ENCODE measurements at places on chromosomes 7 and 10.

DNA sequence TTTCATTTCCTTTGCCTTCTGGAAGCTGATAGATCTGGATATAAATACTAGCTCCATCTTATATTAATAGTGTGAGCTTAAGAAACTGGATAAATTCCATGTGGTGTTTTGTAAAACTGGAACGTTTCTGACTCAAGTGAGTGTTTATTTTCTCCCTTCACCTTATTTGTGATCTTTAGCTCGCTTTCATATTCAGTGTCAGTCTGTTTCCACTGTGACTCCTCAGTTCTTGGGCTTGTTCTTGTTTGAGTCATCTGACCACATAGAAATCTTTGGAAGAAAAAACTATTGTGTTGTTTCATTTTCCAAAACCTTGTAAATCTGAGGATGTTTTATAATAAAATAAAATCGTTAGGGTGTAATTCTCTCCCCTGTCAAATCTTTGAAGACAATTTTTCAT lies 186.4 kb downstream of the POLR1F start:
- DNase-seq = peak; percentile 6

DNA sequence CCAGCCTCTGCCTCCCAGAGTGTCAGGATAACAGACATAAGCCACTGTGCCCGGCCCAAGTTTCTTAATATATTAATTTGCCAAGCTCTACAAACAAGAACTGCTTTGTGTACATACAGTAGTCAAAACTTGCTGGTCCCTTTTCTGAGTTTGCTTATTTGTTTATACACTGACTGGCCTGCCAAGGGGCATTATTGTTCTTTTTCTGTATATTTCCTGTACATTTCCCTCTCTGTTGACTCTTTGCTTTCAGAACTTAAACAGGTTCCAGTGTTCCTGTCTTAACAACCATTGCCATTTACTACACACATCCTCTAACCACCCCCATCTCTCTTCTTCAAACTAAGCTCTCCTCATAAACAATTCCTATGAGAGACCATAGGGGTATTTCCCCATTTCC lies 61.5 kb upstream of the RPA3 start:
- no peak for DNase-seq

GRCh38 chr7:26480156-26480555 lies 188.5 kb downstream of the SNX10 start:
- DNase-seq = no peak

GRCh38 chr10:11483201-11484148 lies 128.0 kb downstream of the USP6NL start:
- DNase-seq = no peak

- DNase-seq = no peak
Measured at GRCh38 chr10:123909866-123910265, 18.3 kb upstream of the CPXM2 start.

GRCh38 chr7:142508251-142508650 lies 241.0 kb upstream of the PRSS1 start:
- DNase-seq = no peak

DNA sequence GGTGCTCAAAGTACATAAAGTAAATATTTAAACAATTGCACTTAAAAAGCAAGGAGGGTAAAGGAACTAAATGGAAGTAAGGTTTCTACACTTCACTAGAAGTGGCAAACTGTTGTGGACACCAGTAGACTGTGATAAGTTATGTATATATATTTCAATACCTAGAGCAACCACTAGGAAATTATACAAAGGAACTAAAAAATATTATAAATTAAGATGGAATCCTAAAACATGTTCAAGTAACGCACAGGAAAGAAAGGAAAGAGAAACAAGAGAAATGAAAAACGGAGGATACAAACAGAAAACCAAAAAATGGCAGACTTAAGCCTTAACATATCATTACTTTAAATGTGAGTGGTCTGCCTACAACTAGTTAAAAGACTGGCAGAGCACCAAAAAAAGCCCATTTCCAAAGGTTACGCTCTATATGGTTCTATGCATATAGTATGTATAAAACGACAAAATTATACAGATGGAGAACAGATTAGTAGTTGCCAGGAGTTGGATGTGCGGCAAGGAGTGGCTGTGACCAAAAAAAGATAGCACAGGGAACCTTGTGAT lies 19.0 kb downstream of the VPS41 start:
- no peak for DNase-seq

DNA sequence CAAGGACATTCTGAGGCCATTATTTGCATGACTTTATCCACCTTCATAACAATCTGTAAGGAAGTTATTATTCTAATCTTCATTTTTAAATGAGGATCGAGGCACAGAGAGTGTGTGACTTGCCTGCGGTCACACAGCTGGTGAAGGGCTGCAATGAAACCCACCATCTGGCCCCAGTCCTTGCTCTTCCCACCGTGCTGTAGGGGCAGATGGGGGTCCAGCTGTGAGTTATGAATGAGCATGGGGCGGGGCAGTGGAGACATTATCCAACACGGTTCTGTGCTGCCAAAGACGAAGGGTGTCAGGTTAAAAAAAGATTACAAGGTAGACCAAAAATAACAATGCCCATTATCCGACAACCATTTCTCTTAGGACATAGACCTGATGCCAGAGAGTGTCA lies 417.5 kb upstream of the MGMT start:
- no peak for DNase-seq

- no peak for DNase-seq
Measured at GRCh38 chr7:116924741-116925140, 28.6 kb upstream of the ST7 start.

DNA sequence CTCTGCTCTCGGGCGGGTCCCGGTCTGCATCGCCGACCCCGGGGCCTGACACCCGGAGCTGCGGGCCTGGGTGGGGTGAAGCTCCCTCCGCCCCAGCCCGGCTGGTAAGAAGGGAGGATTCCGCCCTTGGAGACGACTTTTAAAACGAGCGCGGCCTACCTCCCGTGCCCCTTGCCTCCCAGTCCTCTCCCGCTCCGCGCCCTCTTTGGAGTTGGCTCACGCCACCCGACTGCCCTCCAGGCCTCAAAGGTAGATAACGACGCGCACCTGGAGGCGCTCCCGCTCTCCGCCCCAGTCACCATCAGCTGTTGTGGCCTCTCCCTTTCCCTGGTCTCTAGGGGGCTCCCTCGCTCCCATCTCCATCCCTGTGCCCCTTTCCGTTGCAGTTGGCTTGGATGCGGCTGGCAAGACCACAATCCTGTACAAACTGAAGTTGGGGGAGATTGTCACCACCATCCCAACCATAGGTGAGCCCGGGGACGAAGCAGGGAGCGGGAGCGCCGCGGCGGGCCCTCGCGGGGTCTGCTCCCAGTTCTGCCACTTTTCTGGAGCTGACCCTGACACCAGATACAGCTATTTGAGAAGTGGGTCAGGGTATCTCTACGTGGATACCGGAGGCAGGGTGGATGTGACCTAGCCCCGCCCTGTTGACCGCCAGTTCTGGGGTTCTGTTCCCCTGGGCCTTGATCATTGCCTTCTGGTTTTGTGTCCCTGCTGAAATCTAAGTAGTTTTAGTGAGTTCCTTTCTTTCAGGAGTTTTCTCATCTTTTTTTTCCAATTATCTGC lies 679 bp downstream of the ARF5 start:
- DNase-seq = peak; percentile 68

DNA sequence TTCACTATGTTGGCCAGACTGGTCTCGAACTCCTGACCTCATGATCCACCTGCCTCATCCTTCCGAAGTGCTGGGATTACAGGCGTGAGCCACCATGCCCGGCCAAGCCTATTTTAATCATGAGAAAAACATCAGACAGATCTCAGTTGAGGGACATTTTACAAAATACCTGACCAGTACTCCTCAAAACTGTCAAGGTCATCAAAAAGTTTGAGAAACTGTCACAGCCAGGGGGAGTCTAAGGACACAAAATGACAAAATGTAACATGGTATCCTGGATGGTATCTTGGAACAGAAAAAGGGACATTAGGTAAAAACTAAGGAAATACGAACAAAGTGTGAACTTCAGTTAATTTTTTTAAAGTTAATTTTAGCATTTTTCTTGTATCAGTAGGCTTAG lies 219.8 kb upstream of the PPP1R3A start:
- no peak for DNase-seq

DNA sequence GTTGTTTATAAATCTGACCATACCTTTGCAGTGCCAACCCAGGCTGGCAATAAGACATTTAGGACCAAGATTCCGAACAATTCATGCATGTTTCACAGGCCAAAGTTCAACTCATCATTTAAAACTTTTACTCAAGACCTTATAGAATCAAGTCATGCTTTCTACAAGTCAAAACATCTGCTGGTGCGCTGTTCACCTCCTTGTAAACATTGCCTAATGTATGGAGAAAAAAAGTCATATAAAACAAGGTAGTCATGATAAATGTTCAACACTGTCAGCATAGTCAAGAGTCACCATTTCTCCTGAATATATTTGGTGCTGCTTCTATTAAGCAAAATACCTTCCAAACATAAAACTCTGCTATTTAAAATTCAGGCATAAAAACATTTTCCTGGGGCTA lies 42.1 kb upstream of the AHR start:
- DNase-seq = no peak

- peak; percentile 93 for DNase-seq
Measured at GRCh38 chr10:30784897-30785605, 155.5 kb upstream of the LYZL2 start.

DNA sequence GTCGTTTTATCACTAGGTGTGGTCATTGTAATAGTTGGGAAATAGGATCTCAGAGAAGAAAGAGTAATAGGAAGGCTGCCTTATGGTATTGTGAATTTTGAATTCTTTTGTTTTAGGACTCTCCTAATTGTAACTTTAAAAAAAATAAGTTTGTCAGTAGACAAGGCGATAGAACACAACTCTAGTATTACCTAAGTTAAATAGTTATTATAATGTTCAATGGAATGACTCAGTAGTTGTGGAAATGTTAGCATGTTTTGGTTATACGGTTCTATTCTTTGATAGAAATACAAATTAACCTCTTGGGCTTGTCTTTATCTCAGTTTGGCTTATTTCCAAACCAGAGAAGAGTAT lies 1.4 kb downstream of the DNAH11 start:
- no peak for DNase-seq

DNA sequence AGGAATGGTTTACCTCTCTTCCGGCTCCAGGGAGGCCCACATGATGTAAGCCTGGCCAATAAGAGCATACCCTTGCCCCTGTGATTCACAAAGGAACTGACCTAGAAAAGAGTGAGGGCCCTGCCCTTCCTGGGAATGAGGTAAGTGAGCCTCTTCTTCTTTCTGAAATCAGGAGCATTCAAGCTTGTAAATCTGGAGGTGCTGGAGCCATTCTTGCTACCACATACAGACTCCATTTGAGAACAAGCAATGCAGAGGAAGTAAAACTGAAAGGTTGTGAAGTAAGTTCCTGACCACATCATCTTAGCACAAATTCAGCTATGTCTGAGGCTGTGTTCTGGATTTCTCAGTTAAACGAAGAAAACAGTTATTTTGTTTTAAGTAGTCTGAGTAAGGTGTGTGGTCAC lies 132.2 kb downstream of the CD36 start:
- DNase-seq = no peak

DNA sequence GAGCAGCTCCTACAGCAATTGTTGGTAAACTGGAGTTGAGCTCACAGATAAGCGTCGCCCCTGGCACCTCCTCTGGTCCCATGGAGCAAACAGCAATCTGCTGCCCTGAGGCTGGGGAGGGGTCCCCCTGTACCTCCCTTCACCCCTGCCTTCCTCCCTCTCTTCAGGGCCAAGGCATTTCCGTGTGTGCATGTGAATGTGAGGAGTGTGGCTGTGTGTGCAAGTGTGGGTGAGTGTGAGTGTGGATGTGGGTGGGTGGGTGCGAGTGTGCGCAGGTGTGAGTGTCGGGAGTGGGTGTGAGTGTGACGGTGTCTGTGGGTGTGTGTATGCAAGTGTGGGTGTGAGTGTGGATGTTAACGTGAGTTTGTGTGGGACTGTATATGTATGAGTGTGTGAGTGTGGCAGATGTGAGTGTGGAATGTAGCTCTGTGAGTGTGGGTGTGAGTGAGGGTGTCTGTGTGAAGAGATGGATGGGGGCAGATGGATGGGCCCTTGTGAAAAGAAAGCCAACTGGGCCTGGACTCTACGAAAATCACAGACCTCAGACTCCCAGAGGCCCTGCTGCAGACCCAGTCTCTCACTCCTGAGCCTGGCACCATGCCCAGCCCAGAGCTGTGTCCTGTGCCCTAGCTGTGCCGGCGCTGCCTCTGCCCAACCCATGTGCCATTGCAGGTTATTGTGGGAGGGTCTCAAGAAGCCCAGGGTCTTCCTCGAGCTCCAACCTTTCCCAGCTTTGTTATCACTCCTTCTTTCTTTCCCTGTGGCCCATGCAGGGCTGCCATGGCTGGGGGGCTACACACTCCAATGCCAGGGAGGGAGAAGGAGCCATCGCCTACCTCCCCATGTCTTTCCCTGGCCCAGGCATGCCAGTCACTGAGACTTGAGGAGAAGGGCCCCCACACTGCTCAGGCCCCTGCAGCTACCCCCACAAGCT lies 73.9 kb downstream of the GRID1 start:
- DNase-seq = no peak

DNA sequence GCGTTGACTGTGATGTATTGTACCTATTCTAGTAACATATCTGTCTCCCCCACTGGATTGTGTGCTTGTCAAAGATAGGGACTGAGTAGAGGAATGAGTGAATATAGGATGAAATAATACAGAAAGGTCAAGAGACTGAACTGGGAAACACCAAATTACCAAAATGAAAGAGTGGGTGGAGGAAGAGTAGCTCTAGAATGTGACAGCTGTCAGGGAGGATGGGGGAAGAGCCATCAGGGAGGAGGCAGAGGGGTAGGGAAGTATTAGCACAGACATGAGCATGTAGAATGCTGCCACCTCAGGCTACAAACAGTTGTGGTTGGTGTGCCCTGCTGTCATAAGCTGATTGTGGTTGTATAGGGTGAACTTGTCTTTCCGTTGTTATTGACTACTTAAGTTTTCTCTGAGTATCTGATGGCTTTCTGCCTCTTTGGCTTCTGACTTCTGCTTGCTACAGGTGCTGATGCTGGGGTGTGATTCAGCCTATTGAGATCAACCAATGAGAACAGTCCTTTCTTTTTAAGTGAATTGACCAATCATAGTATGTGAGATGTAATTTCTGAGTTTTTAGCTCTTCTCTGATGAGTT lies 5.6 kb downstream of the CCSER2 start:
- peak; percentile 27 for DNase-seq

DNA sequence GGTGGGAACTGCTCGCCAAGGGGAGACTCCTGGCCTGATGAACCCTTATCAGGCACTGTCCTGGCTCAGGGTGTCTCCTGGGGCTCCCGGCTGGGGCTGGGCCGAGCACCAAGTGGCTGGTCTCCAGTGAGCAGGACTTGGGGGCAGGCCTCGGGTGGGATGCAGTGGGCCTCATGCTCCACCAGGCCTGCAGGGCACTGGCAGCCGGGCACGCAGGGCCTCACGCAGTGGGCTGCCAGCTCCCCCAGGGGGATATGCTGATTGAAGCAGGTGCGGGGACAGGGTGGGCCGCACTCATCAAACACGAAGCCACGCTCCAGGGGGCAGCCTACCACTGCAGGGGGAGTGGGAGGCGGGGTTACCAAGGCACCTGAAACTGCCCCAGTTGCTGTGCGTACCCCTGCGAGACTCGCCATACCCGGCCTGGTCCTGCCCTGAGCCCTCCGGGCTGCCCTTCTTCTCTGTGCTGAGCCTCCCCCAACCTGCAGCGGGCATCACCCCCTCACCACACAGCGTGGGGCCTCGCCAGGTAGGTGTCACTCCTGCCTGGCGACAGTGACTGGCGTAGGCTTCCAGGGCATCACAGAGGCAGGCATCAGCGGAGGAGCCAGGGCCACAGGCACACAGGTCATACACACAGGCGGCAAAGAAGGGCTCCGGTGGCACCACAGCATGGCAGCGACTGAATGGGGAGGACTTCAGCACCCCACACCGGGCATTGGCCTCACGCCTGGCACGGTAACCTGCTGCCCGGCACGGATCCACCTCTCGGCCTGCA lies 14.5 kb downstream of the ATP6V1F start:
- DNase-seq = no peak

- peak; percentile 77 for DNase-seq
Measured at GRCh38 chr7:73936967-73937366, 76.0 kb downstream of the TMEM270 start.
